ENCODE measurements at places on chromosomes 7 and 10. TPM values are rescaled to one million over a fixed set of nuclear protein-coding genes. Genes with fewer than 3 reads are reported as not detected.

HABP2 gene
- total RNA-seq = not detected

DNA sequence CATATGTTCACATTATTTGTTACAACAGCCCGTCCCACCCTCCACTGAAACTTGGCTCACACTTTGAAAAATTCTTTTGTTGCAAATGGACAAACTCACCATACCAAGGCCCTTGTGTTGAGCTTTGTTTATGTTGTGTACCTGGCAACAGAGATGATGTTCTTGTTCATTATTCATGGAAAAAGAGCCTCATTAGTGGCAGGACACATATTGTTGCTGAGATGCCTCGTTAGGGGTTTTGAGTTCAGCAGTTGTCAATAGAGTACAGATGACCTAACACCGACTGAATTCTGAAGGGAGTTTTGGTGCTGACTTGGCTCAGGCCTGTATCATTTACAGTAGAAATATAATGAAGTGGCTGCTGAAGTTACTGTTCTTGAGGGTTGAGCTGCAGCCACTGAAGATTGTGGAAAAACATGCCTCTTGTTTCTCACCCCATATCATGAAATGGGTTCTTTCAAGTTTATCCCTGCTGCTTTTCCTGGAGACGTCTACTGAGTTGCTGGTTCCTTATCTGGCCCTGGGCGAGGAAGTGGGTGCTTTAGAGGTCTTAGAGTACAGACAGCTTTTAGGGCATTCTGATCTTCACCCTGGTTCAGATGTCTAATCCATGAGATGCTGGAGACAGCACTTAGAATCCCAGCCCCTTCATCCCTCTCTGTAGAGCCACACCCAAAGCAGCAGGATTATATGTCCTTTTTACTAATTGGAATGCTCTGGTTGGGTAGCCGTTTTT is 149.7 kb downstream of the WNT2 start:
- H3K27ac ChIP-seq = no peak overlapping the region
- H3K36me3 ChIP-seq = no peaks in the 10 kb centered on the region
- H3K27me3 ChIP-seq = no peaks in the 10 kb centered on the region
- no peak overlapping the region for H3K4me3 ChIP-seq
- no peak for DNase-seq

NEURL1 gene
- 1.7 TPM for total RNA-seq

GRCh38 chr7:12130609-12131008 is 80.5 kb upstream of the TMEM106B start:
- H3K36me3 ChIP-seq = no peaks in the 10 kb centered on the region
- no peaks in the 10 kb centered on the region for H3K27me3 ChIP-seq
- DNase-seq = no peak
- H3K4me3 ChIP-seq = no peak overlapping the region

C7orf25 gene
- total RNA-seq = 2.4 TPM

LRRTM3 gene
- total RNA-seq = not detected

Measured in activated CD8-positive, alpha-beta T cell treated with anti-CD3 and anti-CD28 coated beads for 36 hours (primary cell).